Activated CD4-positive, alpha-beta T cell treated with anti-CD3 and anti-CD28 coated beads, Interleukin-2, amount 50 U/mL, for 24 hours (primary cell): ENCODE measurements at places on chromosomes 16 and 17.

DNA sequence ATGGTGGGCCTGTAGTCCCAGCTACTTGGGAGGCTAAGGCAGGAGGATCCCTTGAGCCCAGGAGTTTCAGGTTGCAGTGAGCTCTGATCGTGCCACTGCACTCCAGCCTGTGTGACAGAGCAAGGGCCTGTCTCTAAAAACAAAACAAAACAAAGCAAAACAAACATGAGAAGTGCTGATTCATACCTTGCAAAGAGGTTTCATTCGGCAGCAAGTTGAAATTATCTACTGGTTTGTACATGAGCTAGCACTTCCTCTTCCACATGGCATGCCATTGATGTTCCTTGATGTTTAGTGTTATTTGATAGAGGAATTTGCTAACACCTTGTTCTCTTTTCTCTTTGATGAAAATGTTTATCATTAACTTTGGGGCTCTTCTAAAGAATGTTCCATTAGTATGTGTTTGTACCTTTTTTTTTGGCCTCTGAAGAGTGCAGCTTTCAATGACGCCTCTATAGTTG is 50.6 kb downstream of the SPECC1 start:
- DNase-seq, result no peak

DNA sequence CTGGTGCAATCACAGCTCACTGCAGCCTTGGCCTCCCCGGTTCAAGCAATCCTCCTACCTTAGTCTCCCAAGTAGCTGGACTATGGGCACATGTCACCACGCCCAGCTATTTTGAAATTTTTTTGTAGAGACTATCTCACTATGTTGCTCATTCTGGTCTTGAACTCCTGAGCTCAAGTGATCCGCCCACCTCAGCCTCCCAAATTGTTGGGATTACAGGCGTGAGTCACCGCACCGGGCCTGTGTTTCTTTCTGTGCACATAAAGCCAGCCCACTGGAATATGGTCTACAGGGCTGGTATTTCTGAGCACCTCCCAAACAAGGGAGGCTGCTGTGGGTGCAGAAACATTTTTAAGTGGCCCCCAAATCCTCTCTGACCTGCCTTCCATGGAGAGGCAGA is 8.4 kb downstream of the TMEM95 start:
- DNase-seq, result no peak

- DNase-seq, result no peak
Observed at GRCh38 chr16:53989597-53989996, 285.6 kb downstream of the FTO start.

- no peak for DNase-seq
Observed at GRCh38 chr16:52434224-52434623, 112.7 kb downstream of the TOX3 start.

DNA sequence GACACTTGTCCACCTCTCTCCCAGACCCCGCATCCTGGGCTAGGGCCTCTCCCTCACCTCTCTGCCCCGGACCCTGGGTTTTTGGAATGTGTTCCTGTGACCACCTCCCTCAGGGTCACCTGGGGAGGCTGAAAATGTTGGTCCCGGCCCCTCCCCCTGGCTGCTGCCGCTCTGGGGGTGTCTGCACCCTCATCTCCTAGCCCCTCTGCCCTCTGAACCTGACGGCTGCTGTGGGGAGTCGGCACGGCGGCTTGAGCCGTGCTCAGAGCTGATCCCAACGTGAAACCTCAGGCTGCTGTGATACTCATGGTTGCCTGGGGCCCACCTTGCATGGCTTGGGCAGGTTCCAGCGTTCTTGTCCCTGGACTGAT is 42.8 kb downstream of the ADCY7 start:
- no peak for DNase-seq

GRCh38 chr17:51499897-51500296 is 239.6 kb downstream of the UTP18 start:
- no peak for DNase-seq

GRCh38 chr16:77868052-77868451 is 79.7 kb downstream of the VAT1L start:
- DNase-seq, result no peak

DNA sequence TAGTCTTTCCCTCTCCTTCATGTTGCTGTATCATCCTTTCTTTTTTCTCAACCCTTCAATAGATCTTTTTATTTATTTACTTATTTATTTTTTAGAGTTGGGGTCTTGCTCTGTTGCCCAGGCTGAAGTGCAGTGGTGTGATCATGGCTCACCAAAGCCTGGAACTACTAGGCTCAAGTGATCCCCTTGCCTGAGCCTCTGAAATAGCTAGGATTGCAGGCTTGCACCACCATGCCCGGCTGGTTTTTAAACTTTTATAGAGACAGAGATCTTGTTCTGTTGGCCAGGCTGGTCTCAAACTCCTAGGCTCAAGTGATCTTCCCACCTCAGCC is 51.7 kb downstream of the SNX29 start:
- no peak for DNase-seq
